ENCODE measurements at places on chromosomes 5 and 9.

- no peak for DNase-seq
Measured at GRCh38 chr9:128720841-128721486, 3.0 kb downstream of the ZDHHC12 start.

DNA sequence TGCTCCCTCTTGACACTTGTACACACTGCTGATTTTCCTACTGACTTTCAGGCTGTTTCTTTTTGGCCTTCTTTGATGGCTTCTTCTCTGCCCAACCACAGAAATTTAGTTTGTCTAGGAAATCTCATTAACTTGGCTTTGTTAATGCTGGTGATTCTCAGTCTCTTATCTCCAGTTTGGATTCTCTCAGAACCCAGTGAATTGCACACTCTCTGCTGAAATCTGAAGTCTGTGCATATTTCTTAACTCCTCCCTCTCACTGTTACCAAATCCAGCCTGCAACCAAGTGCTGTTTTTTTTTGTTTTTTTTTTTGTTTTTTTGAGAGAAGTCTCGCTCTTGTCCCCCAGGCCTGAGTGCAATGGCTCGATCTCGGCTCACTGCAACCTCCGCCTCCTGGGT lies 117.2 kb downstream of the CDC42SE2 start:
- no peak for DNase-seq

DNA sequence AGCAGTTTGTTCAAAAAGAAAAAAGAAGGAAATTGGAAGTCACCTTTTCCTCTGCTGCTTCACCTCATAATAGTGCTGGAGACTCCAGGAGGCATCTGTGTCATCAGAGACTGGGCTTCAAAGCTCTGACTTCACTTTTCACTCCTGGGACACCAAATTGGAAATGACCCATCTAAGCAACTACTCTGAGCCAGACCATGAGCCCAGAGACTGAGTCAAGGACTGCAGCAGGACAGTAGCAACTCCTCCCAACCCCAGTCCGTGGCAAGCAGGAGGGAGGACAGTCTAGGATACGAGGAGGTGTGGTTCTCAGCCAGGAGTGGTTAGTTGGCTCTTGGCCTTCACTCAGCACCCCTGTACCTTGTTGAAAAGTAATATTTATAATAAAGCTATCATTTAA lies 131.5 kb downstream of the INSYN2B start:
- DNase-seq: no peak

GRCh38 chr5:125700380-125700861 lies 722.8 kb upstream of the GRAMD2B start:
- DNase-seq: no peak

DNA sequence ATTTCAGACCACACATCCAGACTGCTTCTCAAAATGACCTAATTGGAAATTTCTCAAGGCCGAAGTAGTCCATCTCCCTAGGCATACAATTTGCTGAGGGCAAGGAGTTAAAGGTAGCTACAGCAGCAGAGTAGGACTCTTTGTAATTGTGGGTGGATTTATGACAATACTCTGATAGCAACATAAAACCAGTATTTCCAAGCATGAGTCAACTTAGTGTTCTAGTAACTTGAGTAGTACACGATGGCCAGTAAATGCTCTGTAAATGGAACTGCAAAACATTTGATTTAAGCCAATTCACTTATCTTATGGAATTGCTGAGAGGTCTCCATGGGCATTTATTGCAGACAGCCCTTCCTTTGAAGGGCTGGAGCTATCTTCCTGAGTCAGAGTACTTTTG lies 352.2 kb downstream of the PLK2 start:
- DNase-seq: no peak

- no peak for DNase-seq
Measured at GRCh38 chr9:35749515-35750255, 598 bp downstream of the RGP1 start.

DNA sequence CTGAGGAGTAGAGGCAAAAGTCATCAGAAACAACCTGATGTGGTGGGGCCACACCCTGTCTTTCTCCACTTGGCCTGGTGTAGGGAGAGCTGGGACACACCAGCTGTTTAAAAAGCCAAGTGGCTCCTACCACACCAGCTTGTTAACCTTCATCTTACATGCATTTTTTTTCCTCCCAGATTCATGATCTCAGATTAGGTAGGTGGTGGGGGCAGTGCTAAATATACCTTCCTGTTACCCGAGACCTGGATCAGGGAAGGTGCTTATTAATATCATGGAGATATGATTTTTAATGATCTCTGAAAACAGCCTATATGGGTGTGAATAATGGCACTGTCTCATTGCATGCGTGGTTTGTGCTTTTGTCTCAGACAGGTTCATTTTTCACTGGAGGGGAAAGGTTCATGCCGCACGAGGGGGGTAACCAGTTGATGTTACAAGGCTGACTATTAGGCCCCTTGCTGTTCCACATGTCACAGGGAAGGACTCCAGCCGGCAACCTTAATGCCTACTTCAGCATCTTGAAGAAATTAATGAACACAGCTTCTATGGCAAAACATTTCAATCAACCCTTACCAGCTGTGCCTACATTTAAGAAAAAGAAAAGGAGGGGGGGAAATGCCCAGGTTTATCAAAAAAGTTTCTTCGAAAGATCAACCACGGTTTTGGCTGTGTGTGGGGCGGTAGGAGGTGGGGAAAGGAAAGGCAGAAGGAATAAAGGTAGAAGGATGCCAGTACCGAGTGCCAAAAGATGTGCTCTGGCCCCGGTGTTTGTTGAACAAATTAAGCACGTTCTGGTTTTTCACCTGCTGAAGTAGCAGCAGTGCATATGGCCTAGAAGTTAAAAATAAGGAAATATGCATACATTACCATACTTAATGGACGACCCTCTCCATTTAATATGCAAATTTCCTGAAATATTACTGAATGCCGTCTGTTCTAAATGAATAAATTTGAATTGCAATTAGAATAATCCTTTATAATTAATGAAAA lies 185.4 kb downstream of the EBF1 start:
- DNase-seq: no peak

DNA sequence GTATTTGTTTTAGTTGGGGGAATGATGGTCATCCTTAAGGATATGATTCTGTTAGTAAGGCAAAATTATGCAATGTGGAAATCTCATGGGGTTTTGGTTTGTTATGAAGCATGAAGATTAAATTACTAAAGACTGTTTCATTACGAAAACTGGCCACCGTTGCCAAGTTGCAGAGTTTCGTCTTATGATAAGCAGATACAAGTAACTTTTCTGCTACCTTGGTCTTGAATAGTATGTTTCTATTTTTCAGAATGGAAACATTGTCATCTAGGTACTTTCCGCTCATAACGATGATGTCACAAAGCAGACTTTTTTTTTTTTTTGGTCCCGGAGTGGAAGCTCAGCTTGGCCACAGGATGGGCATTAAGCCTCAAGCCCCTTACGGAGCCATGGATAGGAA lies 4.2 kb downstream of the CCNI2 start:
- DNase-seq: no peak

GRCh38 chr9:128138001-128138400 lies 10.5 kb upstream of the PTGES2 start:
- DNase-seq: no peak

DNA sequence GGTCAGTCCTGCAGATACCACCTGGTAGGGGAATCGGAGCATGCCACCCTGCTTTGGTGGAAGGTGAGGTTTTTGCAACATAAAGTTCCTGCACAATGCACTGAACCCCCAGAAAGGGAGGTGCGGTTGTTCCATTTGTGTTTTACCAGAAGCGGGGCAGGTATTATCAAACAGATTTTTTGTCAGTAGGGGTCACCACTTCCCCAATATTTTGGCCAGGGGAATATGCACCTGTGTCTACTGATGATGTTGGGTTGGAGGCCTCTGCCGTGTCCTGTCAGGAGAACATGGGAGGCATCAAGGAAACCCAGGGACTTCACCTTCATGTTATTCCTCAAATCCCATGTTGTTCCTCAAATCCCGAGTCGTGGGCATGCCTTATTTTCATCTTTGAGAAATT lies 438.7 kb downstream of the NTRK2 start:
- DNase-seq: no peak

GRCh38 chr9:77018058-77018968 lies 1.1 kb upstream of the FOXB2 start:
- DNase-seq: no peak

DNA sequence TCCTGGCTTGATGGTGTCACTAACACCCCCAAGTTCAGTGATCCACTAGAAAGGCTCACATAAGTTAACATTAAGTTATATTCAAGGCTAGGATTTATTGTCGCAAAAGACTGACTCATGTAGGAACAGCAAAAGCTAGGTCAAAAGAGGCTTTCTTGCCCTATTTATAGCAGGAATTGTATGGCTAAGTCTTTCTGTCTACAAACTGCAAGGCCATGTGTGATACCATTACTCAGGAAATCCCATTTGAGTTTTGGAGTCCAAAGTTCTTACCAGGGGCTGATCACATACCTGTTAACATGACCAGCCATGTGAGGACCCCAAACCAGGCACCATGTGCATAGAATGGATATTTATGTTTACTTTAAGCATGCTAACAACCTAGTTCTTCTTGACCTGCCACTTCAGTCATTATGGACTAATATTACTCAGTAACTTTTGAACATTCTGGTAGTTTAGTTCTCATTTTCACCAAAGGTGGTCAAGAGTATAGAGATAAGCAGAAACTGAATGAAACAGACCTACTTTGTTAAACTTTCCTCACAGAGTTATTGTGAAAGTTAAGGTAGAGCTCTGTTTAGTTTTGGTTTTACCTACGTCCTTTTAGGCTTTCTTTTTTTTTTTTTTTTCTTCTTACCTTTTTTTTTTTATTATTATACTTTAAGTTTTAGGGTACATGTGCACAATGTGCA lies 281.1 kb downstream of the FER start:
- no peak for DNase-seq

GRCh38 chr5:141772281-141772680 lies 90.3 kb upstream of the ARAP3 start:
- DNase-seq: no peak

- DNase-seq: no peak
Measured at GRCh38 chr5:174581479-174581878, 142.9 kb upstream of the MSX2 start.

DNA sequence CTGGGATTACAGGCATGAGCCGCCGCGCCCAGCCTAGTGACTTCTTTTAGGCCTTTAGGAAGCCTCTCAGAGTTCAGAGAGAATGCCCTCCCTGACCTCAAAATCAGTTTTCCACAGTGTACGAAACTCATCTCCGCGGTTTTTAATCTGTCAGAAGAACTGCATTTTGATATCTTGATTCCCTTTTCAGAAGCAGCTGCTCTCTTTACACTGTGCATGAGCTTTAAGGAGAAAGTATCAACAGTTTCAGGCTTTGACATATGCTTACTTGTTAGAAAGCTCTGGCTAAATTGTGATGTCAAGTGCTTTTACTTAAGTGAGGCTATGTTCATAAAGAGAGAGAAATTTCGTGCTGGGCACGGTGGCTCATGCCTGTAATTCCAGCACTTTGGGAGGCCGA lies 74.6 kb downstream of the USP20 start:
- DNase-seq: no peak

GRCh38 chr9:80651044-80651443 lies 1038.3 kb downstream of the TLE1 start:
- DNase-seq: no peak

DNA sequence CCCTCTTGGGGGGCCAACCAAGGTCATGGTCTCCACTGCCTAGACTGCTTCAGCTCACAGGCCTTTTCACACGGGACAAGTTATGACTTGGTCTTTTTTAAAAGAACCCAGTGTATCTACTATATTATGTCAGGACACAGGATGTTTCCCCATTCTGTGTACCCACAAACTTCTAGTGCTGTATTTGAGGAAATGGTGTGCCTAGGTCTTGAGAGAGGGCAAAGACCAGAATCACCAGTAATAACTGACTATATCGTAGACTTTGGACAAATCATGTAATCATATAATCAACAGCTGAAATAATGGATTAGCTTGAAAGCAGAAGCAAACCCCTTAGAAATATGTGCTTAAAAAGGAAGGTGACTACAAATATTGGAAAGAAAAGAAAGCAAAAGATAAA lies 133.3 kb downstream of the ARL15 start:
- no peak for DNase-seq

DNA sequence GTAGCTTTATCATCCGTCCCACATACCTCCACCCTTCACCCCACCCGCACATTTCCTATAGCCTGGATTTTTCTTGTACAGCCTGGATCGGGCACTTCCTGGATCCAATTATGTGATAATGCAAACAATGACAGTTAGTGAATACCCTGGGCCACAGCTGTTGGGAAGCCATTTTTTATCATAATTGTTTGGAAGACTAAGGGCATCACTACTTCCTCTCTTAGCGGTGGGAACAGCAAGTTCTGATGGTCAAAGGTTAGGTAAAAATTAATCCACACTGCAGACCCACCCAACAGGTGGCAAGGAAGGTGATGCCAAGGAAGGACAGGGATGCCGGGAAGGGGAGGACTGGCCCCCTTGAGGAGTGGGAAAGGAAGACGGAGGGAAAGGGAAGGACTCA lies 183.7 kb downstream of the SAXO1 start:
- no peak for DNase-seq
